Caki2 (cell line): ENCODE measurements at places on chromosomes 7 and 10. TPM values are rescaled to one million over a fixed set of nuclear protein-coding genes. Genes with fewer than 3 reads are reported as not detected.
A peak's percentile ranks its signal among the peaks of the same experiment; 100 is the strongest.

GRCh38 chr10:17273403-17273802 is 45.4 kb downstream of the VIM start:
- DNase-seq = peak; percentile 16

DNA sequence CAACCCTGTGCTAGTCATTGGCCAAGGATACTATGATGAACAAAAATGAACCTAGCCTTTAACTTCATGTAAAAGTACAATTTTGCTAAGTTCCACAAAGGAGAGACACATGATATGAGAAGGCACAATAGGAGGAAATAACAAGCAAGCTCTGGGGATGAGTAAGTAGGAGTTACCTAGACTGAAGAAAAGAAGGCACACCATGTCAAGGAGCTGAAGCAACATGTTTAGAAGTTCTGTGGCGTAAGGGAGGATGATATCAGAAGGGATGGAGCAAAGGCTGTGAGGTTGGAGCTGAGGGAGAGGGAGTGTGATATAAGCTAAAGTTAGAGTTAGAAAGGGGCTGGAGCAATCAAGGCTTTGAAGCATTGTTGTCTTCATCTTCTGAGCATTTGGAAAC is 25.6 kb downstream of the KIFBP start:
- no peak for DNase-seq

GRCh38 chr7:135320268-135320667 is 86.6 kb downstream of the STRA8 start:
- peak; percentile 72 for DNase-seq

DNA sequence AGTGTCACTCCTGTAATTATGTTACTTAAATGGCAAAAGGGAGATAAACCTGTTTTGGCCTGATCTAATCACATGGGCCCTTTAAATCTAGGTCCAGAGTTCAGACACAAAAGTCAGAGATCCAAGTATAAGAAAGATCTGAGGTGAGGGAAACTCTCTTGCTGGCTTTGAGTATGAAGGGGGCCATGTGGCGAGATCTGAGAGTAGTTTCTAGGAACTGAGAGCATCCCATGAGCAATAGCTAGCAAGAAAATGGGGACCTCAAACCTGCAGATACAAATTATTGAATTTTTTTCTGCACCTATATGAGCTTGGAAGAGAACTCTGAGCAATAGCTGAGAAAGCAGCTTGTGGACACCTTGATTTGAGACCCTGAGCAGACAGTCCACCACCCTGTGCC is 27.6 kb downstream of the ANKRD7 start:
- no peak for DNase-seq

- no peak for DNase-seq
Observed at GRCh38 chr7:116715077-116715476, 43.1 kb downstream of the MET start.

DNA sequence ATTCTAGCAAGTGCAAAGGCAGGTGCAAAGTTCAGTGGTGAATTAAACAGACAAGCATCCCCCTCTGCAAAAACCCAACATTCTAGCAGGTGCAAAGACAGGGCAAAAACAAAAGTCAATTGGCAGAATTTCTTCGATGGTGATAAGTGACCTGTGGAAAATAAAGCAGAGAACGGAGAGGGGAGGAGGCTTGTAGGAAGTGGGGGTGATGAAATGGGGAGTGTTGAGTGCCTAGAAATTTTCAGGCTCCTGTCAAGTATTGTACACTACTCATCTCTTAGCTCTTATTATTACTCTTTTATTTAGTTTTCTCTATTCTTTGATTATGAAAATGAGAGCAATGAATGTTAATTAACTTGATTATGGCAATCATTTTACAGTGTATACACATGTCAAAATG is 2.4 kb upstream of the CD36 start:
- DNase-seq = no peak

DNA sequence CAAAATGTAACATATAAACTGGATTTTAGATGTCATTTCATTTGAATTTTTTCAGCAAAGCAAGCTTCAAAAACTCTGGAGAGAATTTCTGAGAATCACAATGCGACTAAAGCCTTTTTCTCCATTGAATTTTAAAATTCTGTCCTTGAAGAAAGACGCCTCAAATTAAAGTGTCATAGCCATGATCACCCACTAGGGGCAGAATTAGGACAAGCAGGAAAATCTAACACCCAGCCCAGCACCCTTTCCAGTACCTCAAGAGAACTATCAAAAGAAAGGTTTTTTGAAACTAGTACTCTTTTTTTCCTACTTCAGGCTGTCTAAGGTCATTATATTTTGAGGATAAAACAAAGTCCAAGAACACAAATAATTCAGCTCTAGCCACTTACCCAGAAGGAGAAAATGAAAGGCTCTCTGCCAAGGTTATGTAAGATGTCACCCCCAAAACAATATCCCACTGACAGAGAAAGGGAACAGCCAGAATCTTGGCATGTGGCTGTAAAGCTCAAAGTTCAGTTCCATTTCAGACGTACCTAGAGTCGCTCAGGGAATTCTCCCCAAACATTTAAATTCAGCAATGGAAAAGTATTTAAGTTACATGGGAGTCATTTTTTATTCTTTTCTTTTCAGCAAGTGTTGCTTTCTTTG is 299.4 kb downstream of the SNX13 start:
- no peak for DNase-seq

DNA sequence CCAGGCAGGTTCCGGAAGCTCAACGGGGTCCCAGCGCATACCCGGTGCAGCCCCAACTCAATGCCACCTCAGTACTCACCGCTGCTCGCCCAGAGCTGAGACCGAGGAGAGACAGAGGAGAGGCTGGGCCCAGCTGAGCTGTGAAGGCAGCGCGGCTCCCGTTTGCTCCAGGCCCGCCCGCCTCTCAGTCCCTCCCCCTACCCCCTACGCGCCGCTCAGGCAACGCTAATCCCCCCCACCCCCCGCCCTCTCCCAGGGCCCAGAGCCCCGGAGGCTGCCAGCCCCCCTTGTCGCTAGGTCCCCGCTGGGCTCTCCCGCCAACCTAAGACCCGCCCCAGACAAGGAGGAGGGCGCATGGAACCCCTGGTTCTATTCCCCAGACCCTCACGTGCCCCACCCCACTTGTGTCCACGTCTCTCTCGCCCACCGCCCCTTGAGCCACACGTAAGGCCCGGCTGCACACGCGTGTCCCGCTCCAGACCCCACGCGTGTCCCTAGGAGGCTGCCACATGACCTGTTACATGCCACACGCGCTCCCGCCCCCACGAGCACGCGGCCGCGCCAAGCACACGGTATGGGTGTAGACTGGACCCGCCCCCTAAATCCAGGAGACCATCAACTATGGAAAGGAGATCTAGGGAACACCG is at the start of gene PSD:
Gene PSD (minus strand): TSS at position 164 of the 647 bp plus-strand sequence. CDS start 1,747 bp downstream, outside the sequence.
- no peak for DNase-seq

GRCh38 chr7:158617737-158618128 is 30.1 kb upstream of the PTPRN2 start:
- DNase-seq = no peak

DNA sequence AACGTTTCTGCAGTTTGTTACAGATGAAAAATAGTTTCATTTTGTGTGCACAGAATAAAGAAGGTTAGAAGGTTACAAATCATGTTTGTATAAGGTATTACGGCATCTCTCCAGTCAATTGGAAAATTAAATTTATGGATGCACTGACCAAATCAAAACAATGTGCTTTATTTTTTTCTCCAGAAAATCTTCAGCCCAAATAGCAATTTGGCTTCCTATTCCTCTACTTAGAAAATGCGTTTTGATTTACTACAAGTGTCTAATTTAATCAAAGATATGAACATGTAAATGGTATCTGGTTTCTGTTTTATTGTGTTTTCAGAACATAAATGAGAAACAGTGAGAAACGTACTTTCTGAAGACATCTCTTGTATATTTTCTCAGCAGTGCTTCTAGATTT is 63.4 kb downstream of the AGMO start:
- DNase-seq = no peak

DNA sequence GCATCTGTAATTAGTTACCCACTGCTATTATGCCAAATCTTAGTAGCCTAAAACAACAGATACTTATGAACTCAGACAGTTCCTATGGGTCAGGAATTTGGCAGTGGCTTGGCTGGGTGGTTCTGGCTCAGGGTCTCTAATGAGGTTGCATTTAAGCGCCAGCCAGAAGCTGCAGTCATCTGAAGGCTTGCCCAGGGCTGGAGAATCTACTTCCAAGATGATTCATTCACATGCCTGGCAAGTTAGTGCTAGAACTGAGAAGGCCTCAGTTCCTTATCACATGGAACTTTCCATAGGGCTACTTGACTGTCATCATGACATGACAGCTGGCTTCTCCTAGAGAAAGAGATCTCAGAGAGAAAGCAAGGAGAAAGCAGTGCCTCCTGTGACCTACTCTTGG is 121.3 kb downstream of the AVL9 start:
- peak; percentile 85 for DNase-seq

GRCh38 chr7:123271231-123271630 is 71.5 kb upstream of the SLC13A1 start:
- no peak for DNase-seq

- no peak for DNase-seq
Observed at GRCh38 chr10:87991946-87992345, 128.5 kb downstream of the PTEN start.

DNA sequence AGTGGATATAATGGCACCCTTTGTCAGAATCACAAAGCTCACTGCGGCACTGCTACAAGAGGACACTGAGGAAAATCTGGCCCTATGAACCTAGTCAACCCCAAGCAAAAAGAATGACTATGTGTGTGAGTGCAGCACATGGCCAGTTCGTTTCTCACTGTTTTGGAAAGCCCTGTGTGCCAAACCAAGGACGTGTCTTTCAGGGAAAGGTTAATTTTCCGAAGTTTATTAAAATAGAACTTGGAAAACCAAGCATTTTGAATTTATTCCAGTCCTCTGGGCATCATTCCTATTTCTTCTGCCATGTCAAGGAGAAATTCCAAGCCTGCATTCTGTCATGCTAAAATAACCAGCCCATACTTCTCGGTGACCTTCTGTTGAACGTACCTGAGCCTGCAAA is 471.8 kb downstream of the PLXDC2 start:
- no peak for DNase-seq

GRCh38 chr10:71881647-71882355 is 30.8 kb upstream of the PSAP start:
- no peak for DNase-seq

DNA sequence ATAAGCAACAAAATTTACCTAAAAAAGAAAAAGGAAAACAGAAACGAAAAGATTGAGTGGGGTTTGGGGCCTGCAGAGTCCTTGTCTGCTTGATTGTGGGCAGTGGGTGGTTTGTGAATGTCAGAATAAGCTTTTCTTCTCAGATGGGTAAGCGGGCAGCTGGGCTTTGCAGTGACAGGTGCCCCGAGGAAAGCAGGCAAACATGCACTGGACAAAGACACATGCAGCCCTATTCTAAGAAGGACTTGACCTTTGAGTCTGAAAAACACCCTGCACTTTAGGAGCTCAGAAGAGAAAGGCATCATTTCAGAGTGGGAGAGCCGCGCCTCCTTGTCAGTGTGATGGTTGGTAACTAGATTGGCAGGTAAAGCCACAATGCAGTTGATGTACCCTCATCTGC is 562.7 kb downstream of the PTPRN2 start:
- DNase-seq = no peak

- DNase-seq = no peak
Observed at GRCh38 chr7:140423501-140423900, 19.6 kb downstream of the RAB19 start.

DNA sequence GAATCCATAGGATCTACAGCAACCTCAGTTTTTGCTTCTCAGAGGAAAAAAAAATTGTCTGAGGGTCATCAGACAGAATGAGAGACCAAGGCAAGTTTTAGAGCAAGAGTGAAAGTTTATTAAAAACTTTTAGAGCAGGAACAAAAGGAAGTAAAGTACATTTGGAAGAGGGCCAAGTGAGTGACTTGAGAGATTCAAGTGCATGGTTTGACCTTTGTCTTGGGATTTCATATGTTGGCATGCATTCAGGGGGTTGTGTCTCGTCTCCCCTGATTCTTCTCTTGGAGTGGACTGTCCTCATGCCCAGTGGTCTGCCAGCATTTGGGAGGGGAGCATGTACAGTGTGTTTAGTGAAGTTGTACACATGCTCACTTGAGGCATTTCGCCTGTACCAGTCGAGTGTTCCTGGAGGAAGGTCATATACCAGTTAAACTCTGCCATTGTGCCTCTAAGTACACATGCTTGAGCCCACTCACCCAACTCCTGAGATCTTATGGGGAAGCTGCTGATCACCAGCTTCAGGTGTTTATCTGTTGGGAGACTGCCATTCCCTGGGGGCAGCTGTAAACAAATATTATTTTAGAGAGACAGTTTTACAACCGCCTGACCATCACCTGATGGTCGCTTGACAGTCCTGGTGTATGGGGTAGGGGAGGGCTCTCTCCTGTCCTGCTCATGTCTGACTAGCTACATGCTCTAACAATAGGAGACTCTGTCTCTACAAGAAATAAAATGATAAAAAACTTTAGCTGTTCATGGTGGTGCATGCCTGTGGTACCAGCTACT is 109.4 kb downstream of the EEPD1 start:
- no peak for DNase-seq

- peak; percentile 65 for DNase-seq
Observed at GRCh38 chr7:6453734-6454133, 6.0 kb upstream of the DAGLB start.

DNA sequence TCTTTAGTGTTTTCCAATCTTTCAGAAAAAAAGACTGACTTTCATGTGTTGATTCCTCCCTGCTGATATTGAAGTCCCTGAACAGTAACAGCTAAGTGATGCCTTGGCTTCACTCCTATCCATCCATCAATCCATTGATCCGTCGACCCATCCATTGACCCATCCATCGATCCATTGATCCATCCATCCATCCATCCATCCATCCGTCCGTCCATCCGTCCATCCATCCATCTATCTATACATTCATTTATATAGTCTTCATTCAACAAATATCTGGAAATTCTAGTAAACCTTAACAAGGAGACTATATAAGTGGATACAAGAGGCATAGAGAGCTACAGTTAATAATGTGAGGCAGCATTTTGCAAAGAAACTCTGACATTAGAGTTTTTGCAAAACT is 21.6 kb upstream of the LAMB1 start:
- DNase-seq = no peak

DNA sequence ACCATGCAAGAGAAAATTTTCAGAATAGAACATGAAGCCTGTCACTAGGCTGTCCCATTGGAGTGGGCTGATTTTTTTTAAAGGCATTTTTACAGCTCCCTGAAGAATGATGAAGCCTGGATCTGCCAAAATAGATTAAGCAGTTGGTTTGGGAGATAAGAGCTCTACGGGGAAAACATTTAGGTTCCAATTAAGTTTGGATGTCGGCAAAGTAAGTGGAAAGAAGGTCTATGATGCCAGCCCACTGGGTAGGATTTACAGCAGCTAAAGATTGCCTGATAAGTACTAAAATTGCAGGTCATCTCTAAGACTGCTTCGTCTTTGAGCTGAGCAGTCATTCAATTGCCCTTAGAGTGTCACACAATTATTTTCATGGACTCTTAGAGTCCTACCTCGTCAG is 939.2 kb upstream of the CELF2 start:
- DNase-seq = no peak

- no peak for DNase-seq
Observed at GRCh38 chr10:17787087-17787961, 21.8 kb upstream of the MRC1 start.

The PRKCQ gene
- total RNA-seq = 9.8 and 10.8 TPM in 2 replicates

The MBLAC1 gene
- 0.52 and 2.5 TPM in 2 replicates for total RNA-seq

The TBXAS1 gene
- total RNA-seq = 48.6 and 77.6 TPM in 2 replicates

The DOCK4 gene
- total RNA-seq = 3.5 and 9.5 TPM in 2 replicates

The AGAP5 gene
- 3.5 TPM in 1 of 2 replicates, not detected in the other for total RNA-seq

The CSTF2T gene
- 19.1 and 20.9 TPM in 2 replicates for total RNA-seq

The CNPY1 gene
- total RNA-seq = not detected in 2 replicates

The TMEM196 gene
- not detected in 2 replicates for total RNA-seq

The KRIT1 gene
- total RNA-seq = 7.2 and 21.9 TPM in 2 replicates
